ENCODE measurements at places on chromosomes 11 and 22.

GRCh38 chr11:112127056-112127455, 36.8 kb downstream of the IL18 start:
- no peak for DNase-seq

DNA sequence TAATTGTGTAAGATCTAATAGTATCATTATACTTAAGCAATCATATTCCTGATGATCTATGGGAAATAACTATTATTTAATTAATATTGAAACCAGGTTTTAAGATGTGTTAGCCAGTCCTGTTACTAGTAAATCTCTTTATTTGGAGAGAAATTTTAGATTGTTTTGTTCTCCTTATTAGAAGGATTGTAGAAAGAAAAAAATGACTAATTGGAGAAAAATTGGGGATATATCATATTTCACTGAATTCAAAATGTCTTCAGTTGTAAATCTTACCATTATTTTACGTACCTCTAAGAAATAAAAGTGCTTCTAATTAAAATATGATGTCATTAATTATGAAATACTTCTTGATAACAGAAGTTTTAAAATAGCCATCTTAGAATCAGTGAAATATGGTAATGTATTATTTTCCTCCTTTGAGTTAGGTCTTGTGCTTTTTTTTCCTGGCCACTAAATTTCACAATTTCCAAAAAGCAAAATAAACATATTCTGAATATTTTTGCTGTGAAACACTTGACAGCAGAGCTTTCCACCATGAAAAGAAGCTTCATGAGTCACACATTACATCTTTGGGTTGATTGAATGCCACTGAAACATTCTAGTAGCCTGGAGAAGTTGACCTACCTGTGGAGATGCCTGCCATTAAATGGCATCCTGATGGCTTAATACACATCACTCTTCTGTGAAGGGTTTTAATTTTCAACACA, 6.4 kb downstream of the BIRC3 start:
- no peak for DNase-seq

DNA sequence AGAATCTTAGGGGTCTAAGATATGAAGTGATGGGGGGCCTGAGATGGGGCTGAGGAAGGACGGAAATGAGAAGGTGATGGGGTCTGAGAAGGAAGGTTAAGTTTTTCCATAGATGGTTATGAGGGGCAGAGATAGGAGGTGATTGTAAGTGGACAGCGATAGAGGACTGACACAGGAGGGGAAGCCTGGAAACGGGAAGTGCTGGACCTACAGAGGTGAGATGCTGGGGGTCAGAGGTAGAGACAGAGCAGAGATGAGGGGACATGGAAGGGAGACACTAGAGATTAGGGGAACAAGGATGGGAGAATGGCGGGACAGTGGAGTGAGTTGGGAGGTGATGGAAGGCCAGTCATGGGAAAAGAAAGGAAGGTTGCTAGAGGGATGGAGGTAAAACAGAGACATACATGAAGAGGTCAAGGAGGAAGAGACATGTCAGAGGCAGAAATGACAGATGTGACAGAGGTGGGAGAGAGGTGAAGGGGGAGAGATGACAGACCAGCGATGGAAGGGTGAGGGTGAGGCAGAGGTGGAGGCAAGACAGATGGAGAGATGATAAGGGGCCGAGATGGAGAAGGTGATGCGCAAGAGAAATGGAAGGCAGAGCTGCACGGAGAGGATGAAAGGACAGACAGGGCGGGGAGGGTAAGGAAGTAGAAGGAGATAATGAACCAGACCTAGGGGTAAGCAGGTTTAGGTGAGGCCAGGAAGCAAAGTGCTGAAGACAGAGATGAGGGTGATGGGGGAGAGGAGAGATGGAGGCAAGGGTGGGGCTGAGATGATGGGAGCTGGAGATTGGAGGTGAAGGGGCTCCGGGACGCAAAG, 50.8 kb downstream of the SLC22A12 start:
- DNase-seq = no peak

- no peak for DNase-seq
Measured at GRCh38 chr22:43841742-43842141, 20.6 kb downstream of the SULT4A1 start.

- DNase-seq = no peak
Measured at GRCh38 chr22:24338726-24339451, 68.3 kb downstream of the SPECC1L start.

- DNase-seq = no peak
Measured at GRCh38 chr22:20577549-20577975, 70.2 kb downstream of the MED15 start.

DNA sequence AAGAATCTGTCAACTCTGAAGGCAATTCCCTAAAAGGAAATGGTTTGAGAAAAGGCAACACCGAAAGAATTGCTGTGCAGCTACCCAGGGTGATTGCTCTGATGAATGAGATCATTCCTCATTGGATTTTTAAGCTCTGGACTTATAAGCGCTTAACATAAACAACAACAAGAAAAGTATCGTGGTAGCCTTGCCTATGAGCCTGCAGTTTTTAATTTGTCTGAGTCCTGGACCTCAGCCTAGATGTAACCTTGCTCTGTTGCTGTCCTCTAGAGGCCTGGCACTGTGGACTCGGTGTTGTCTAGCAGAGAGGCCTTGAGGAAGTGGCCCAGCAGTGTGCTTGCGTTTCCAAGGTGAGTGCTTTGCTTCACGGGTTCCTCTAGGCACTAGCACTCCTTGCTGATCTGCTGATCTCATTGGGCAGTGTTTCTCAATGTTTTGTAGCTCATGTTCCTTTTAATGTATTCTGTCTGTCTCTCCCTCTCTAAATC, 20.4 kb downstream of the CCDC81 start:
- DNase-seq = no peak

DNA sequence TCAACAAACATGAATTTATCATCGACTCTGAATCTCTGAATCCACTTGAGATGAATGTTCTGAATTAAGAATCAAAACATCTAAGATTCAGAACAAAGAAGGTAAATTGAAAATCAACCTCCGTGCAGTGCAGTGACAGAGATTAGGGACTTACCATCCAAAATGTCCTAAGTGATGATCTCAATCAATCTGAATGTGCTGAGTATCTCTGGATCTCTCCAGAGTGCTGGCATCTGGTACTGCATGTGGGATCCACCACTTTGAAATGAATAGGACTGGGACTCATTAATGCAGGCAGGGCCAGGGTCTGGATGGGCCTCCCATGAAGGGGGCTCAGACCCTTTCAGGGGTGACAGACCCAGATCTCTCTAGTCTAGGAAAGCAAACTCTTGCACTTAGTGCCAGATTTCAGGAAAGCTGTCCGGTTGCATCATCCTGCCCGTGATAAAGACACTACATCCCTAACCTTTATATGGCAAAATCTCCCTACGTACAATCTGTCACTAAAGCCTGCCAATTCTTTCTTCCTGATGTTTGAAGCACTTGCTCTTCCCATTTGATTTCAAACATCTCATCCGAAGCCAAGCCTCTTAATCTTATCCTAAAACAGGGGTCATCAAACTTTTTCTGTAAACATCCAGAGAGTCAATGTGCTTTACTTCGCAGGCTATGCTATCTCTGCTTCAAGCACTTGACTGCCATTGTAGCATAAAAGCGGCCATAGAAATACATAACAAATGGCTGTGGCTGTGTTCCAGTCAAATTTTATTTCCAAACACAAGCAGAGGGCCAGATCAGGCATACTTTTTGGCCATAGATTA, 263.3 kb downstream of the LARGE1 start:
- DNase-seq = no peak

- no peak for DNase-seq
Measured at GRCh38 chr11:43790444-43790794, 90.2 kb upstream of the ALKBH3 start.

GRCh38 chr11:34267417-34267816, 90.4 kb downstream of the ABTB2 start:
- no peak for DNase-seq

GRCh38 chr22:38078046-38078840, 5.7 kb downstream of the SLC16A8 start:
- DNase-seq = no peak

GRCh38 chr11:15473954-15474837, 359.5 kb downstream of the INSC start:
- no peak for DNase-seq

- DNase-seq = no peak
Measured at GRCh38 chr11:119484741-119485605, 62.0 kb upstream of the THY1 start.

GRCh38 chr11:64994318-64994717, 2.5 kb downstream of the BATF2 start:
- no peak for DNase-seq

- DNase-seq = no peak
Measured at GRCh38 chr11:132969892-132970291, 562.4 kb downstream of the OPCML start.
